ENCODE measurements at places on chromosomes 1 and 21.

GRCh38 chr21:29583424-29583924, 284.8 kb downstream of the BACH1 start:
- DNase-seq, result no peak

GRCh38 chr1:65189576-65190115, 41.6 kb downstream of the AK4 start:
- no peak for DNase-seq

GRCh38 chr1:89201106-89201794, 2.5 kb upstream of the GBP4 start:
- DNase-seq, result no peak

DNA sequence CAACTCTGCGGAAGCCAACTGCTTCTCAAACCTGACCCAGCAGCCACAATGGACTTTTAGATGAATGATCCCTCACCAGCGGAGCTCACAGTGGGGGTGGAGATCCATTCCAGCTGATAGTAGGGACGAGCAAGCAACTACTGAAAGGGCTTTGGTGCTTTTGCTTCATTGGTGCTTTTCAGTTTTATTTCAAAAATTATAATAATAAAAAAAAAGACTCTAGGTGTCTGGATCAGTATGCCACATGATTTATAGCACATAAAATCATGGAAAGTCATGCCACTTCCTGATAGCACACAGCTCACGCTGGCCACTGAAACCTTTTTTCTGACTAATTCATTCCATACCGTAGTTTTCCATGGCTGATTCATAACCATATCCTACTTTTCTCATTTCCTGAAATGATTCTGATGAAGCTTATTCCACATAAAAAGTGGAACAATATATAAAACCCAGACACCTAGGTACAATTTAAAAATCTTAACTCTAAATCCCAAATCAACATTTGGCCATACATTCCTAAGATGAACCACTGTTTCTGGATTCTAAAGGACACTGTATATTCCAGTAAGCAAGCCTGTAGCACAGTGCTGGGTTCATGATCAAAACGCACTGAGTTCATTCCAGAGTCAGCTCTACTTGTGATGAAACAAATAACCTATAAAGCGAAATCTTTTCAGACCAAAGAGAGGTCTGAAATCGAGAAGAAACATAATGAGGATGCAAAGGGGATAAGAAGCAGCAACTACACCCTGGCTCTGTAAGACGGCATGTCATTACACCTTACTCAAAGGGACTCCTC, 41.3 kb upstream of the KCNE1 start:
- DNase-seq, result no peak

DNA sequence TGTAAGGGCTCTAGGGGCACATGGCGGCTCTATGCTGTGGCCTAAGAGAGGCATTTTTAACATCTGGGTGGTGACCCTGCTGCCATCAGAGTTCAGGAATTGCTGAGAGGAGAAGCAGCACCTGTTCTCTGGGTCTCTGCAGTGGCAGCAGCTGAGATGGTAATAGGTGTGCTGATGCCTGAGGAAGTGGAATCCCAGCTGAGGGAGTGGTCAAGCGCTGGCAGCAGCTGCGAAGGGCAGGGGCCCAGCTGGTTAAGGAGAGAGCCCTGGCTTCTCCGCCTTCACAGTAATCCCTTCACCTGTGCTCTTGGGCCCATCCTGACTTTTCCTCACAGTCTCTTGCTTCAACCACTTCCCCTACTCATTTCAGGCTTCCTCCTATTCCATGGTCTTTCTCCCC, 39.8 kb downstream of the GJA5 start:
- DNase-seq, result no peak

DNA sequence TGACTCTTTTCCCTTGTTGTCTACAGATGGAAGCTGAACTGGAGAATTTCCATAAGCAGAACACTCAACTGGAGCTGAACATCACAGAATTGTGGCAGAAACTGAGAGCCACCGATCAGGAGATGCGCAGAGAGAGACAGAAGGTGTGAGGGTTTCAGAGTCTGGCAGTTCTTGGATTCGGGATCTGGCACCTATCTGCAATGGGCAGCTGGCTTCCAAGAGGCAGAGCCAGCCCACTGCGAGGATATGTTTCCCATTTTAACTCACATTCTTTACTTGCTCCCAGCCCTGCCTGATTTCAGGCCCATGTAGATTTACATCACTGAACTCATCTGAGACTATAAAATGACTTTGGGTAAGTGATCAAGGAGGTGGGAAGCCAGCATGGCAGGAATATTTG, 37.3 kb upstream of the TMEM125 start:
- no peak for DNase-seq

DNA sequence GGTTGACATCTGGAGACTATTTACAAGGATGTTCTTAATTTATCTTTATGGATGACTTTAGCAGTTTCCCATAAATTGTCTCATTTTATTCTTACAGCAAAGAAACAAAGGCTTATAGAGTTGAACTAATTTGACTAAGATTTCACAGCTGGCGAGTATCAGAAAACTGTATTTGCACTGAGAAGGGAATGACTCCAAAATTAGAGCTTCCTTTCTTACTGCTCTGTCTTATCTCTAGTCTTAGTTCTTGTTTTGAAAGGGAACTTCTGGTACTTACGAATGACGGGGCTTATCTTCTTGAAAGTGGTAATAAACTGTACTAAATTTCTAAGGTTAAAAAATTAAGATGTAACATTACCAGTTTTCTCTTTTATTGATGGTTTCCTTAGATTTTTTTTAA, 13.6 kb downstream of the CNST start:
- no peak for DNase-seq

DNA sequence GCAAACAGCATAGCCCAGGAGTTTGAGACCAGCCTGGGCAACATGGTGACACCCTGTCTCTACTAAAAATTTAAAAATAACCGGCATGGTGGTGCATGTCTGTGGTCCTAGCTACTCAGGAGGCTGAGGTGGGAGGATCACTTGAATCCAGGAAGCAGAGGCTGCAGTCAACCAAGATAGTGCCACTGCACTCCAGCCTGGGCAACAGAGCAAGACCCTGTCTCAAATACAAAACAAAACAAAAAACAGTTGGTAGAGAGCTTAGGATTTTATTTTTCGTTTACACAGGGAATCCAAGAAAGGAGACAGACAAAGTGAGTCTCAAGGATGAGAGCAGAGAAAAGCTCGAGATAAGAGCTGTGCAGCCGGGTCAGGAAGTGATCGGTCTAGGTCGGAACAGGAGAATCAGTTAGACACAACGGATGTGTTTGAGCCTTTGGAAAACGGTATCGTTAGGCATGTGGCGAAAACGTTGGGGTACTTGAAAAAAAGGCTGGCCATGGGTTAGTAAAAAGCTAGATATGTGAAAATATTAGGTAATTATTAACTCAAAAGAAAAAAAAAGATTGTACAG, 1.7 kb upstream of the MIB2 start:
- no peak for DNase-seq

- DNase-seq, result no peak
These were observed 167.7 kb downstream of the PLPP3 start for GRCh38 chr1:56411484-56412180.

DNA sequence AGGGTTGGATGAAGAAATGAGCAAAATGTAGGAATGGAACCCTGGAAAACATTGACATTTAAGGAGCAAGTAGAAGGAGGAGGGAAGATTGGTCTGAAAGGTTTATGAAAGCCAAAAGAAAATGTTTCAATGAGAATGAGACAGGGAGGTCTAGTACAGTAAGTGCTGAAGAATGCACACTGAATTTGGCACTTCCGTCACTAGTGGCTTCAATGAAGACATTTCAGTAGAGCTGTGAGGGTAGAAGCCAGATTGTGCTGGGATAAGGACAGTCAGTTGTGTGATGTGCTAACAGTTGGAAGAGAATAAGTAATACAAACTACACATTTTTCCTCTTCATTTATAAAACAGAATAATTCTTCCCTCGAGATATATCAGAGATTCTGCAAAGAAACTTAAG, 17.1 kb downstream of the THEM4 start:
- no peak for DNase-seq

GRCh38 chr1:2493691-2494322, 17.7 kb downstream of the PLCH2 start:
- DNase-seq, result no peak

DNA sequence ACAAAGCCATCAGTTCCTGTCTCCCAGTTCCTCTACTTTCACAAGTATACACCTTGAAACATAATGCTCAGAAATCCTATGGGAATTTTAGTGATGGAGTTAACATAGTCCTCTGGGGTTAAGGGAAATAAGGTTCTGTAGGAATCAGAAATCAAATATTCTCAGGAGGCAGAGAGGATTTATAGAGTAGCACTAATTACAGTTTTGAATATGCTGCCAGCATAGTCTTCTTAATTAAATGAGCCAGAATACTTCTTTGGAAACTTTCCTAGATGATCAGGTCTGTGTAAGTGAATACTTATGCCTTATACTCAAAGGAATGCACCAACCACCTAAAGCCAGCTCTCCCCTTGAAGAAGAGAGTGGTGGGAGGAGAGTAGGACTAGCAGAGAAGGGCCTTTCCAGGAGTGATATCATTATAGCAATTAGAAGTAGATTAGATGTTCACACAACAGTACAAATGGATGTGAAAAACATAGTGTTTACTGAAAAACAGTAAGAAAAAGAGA, 31.4 kb upstream of the DIRAS3 start:
- no peak for DNase-seq

GRCh38 chr1:25572107-25572506, 28.7 kb downstream of the LDLRAP1 start:
- DNase-seq, result no peak

- DNase-seq, result no peak
These were observed 19.5 kb downstream of the PDE9A start for GRCh38 chr21:42672699-42673458.

DNA sequence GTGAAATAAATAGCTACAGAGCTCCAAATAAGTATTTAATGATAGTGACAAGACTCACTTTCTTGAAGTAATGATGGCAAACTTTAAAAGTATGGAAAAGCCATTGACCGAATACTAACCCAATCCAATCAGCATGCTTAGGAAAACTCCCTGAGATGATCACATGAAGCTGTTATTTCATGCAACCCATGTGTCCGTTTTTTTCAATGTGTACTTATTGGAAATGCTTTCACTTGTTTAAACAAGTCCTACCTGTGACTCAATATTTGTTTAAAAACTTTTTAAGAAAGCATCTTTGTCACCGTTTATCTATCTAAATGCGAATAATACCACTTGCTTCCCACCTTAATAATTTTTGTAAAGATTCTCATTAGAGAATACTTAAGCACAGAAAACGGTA, 185.8 kb downstream of the NRIP1 start:
- no peak for DNase-seq

- peak; percentile 50 for DNase-seq
These were observed 102.8 kb upstream of the ZNF648 start for GRCh38 chr1:182164273-182164672.

DNA sequence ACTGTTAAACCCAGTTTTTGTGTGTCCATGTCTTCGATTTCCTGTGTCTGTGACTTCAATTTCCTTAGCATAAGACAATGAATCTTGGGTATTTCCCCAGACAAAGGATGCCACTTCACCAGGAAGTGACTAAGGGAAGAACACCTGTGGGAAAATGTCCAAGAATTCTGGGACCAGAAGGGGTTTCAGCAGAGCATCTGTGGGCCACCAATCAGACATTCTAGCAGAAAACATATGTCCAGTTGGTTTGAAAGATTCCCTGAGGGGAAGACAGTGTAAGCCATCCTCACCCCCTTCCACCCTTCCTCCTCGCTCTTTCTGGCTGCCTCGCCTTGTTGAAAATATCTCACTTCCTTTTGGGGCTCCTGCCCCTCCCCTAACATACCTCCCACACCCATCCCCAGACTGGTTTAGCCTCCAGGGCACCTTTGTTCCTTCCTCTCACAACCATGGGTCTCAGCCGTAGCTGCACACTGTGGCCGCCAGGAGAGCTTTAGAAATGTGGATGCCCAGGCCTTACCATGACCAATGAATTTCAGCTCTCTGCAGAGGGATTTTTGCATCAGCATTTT, 25.5 kb upstream of the IFNAR1 start:
- DNase-seq, result no peak

DNA sequence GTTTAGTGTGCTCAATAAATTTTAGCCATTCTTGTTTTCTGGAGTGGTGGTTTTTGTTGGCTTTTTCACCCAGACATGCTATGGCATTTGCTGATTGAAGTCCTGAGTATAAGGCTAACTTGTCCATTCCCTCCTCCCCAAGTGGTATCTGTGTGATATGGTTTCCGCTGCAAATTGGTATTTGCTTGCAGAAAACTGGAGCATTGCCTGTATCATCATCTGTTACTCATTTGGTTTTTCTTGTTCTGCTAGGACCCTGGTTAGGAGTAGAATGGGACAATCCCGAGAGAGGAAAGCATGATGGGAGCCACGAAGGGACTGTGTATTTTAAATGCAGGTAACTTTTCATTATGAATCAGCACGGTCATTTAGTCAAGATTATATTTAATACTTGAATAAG, 34.0 kb downstream of the TBCE start:
- DNase-seq, result no peak

- no peak for DNase-seq
These were observed 35.9 kb upstream of the KIF21B start for GRCh38 chr1:201059401-201059800.

DNA sequence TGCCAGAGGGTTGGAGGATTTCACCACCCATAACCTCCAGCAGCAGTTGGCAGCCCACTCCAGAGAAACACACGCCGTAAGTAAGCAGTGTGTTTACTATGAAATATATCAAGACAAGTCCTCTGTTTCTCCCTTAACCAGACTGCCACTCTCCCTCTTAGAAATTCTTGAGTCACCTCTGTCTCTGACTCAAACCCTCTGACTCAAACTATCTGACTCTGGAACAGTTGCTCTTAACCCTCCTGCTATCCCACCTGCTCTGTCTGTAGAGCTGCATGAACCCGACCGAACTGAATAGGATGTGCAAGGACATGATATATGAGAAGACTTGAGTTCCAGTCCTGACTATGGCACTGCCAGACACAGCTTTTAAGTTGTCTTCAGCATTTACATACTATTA, 14.1 kb downstream of the INPP5B start:
- DNase-seq, result no peak

GRCh38 chr1:17239420-17239819, 9.5 kb upstream of the PADI3 start:
- no peak for DNase-seq

GRCh38 chr1:155977690-155978324, 540 bp downstream of the ARHGEF2 start:
- DNase-seq, result peak; percentile 69

- no peak for DNase-seq
These were observed 8.4 kb upstream of the RBM8A start for GRCh38 chr1:145935708-145936107.

- DNase-seq, result no peak
These were observed 25.7 kb upstream of the SPAG17 start for GRCh38 chr1:118210723-118211110.

DNA sequence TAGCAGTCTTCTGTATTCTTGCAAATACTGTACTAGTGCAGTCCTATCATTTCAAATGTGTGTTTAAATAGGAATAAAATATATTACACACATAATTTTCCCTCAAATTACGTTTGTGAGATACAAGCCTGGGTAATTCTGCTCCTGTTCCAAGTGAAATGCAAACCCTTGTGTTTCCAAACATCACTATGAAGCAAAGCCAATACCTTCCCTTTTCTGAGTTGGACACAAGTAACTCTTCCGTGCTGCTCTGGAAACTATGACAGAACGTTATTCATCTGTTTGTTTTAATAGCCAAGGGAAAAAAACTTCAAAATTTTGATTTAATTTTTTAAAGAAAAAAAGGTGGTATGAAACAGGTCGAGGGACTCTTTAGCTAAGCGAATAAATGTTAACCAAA, 73.7 kb upstream of the UBE2U start:
- no peak for DNase-seq

- DNase-seq, result no peak
These were observed 12.2 kb downstream of the METTL13 start for GRCh38 chr1:171793636-171794035.

Measured in ovary (tissue), 10 donors.